ENCODE measurements at places on chromosomes 2 and 18.

DNA sequence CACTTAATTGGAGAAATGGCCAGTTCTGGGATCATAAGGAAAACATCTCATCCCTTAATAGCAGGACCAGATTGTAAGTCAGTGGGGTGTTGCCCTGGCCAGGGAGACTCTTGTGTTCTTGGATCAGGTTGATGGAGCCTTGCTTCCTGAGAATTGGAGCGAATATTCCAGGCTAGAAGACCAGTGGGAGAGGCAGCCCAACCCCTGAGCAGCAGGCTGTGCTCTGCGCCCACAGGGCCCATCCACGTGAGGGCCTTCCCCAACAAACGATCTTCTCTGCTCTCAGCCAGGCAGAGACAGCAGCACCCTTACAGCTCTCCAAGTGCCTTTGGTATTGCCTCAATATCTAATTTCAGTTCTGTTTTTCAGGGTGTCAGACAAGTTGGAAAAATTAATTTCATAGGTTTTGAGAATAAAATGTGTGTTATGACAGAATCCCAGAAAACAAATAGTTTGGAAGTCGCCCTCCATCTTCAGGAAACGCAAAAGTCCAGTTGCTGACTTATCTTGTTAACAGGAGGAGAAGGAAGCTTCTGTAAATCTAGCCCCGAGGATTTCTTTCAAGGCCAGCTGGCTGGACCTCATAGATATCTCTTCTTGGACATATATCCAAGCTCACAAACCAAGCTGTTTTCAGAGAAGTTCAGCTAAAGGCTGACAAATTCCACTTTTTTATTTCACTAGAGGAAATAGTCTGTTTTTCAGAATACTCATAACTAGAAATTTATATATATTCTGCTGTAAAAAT lies 105.5 kb downstream of the COPS8 start:
- DNase-seq, result no peak

DNA sequence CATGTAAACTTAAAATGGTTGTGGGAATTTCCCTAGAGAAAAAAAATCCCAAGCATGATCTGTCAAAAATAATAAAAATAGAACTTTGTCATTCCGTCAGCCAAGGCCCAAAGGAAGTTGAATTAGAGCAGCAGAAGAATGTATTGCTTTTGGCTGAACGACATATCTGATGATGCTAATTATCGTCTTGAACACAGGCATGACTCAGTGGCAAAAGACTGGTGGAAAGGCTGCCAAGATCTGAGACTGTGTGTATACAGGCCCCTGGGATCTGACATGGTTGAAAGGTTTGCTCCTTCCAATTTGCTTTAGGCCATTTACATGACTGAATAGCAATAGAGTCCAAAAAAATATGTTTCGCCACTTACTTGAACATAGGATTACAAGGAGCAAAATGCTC lies 1057.1 kb upstream of the CRIM1 start:
- DNase-seq, result no peak

GRCh38 chr2:161576421-161576820 lies 47.8 kb upstream of the SLC4A10 start:
- no peak for DNase-seq

- no peak for DNase-seq
Measured at GRCh38 chr2:85795331-85796045, 41.7 kb downstream of the ATOH8 start.

DNA sequence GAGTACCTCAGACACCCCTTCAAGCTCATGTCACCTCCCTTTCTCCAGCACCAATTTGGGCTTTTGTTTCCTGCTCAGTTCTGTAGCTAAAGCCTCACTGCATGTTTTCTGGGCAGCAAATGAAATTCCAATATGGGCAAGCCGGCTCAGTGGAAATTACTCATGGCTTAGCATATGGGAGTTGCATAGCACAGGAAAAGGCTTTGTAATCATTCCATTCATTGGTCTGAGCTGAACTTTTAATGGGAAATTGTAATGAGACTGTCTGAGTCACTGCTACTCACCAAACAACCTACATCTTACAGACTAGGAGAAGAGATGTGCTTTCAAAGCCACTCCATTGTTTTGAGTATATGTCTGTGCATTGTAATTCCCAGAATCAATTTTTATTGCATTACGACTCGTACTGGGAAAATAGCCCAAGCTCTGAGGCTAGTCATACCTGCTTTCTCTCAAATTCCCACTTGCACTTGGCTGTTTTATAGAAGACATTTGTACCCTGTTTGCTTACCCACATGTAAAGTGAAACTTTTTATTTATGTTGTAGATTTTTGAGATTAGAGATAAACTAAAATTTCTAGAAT lies 139.5 kb upstream of the LRATD1 start:
- no peak for DNase-seq

DNA sequence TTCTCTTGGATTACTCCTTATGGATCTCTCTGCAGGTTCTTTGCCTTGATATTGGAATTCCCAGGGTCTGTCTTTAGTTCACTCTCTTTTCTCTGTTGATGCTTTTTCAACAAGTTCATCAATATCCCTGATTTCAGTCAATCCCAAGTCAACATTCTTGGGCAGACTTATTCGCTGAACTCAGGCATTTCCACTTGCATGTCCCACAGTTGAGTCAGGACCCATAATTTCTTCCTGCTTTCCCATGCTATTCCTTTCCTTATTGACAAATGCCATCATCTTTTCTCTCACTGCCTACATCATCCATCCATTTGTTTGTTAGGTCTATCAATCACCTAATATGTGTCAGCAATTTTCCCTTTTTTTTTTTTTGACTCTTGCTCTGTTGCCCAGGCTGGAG lies 11.6 kb downstream of the GPD2 start:
- no peak for DNase-seq

DNA sequence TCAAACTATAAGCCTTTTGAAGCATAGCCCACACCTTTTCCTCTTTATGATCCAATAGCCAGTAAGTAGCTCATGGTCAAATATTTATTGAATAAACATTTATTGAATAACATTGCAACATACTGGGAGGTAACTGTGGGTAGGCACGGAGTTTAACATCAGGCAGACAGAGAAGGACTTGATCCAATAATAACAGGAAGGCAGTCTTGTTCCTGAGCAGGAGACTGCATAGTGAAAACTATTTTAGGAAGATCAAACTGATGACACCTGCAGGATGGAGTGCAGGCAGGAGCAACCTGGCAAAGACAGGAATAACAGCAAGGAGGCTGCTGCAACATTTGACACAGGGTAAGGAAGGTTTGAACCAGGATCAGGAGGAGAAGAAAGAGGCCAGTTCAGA lies 3.1 kb upstream of the DCTN1 start:
- no peak for DNase-seq

- DNase-seq, result no peak
Measured at GRCh38 chr2:27956888-27957287, 66.4 kb downstream of the BABAM2 start.

- no peak for DNase-seq
Measured at GRCh38 chr2:57681650-57682049, 365.0 kb upstream of the VRK2 start.

- DNase-seq, result no peak
Measured at GRCh38 chr2:11533278-11534070, at the start of gene GREB1. Gene GREB1, plus strand, starts transcription at chr2:11534045. Its CDS starts 22,570 bp downstream, at chr2:11556615.

- no peak for DNase-seq
Measured at GRCh38 chr2:155442755-155443372, 744.4 kb downstream of the KCNJ3 start.

All from left renal cortex interstitium (tissue), 4 donors.